ENCODE measurements at places on chromosomes 2 and 18. TPM values are rescaled to one million over a fixed set of nuclear protein-coding genes. Genes with fewer than 3 reads are reported as not detected.

DNA sequence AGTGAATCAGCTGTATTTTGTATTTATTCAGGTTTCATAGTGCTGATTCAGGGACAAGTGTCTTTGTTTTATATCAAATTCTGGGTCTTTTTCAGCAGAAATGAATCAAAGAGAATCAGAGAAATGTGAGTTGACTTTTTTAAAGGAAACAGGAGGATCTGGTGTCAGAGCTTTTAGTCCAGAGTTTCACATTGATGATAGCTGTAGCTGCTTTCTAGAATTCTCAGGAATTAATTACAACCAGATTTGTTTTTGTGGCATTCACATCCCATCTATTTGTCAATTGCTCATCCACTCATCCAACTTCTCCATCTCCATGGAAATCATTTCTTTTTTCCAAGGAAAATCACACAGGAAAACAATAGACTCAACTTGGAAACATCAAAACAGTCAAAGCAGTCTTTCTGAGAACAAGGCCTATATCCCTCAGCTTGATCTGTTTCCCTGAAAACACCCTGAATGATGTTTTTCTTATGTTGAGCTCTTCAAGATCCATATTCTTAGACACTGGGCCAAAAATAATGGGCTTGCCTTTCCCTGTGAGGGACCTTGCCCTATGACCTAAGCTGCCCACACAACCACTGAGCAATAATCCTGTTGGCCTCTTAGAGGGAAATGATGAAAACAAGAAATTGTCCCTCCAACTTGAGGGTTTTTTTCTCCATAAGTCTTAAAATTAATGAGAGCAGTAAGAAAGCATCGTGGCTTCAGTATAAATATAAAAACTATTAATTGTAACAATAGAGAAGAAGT, 249.5 kb upstream of the FN1 start:
- DNase-seq, result no peak
- no peaks in the 10 kb centered on the region for H3K4me1 ChIP-seq
- H3K27me3 ChIP-seq, result no peaks in the 10 kb centered on the region
- no peak overlapping the region for H3K27ac ChIP-seq
- H3K36me3 ChIP-seq, result no peaks in the 10 kb centered on the region

DNA sequence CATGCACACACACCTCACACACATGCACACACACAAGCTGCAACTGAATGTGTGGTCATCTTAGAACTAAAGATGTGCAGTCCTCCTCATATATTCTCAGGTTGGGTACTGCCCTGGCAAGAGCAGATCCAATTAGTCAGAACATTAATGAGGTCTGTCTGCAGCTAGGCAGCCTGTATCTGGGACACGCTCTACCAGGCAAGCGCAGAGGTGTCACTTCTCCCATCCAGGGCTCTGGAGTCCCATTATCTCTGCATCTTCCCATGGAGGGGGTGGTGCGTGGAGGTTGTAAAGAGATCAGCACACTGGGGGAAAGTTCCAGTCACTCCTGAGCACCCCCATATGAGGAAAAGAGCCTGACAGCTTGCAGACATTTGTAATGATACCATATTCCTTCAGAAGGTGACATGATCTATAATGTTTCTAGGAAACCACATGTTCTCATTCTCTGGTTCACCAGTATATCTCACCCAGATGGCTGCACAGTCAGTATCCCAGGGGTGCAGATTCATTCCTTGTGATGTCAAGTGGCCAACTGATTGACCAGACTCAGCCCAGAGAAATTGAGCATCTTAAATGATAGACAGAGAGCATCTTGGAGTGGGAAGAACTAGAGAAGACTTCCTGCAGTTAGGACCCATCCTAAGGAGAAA, 95.4 kb downstream of the RTN4 start:
- H3K27me3 ChIP-seq, result no peaks in the 10 kb centered on the region
- no peaks in the 10 kb centered on the region for H3K36me3 ChIP-seq
- H3K4me1 ChIP-seq, result no peaks in the 10 kb centered on the region
- no peak for DNase-seq
- no peak overlapping the region for H3K4me3 ChIP-seq

DNA sequence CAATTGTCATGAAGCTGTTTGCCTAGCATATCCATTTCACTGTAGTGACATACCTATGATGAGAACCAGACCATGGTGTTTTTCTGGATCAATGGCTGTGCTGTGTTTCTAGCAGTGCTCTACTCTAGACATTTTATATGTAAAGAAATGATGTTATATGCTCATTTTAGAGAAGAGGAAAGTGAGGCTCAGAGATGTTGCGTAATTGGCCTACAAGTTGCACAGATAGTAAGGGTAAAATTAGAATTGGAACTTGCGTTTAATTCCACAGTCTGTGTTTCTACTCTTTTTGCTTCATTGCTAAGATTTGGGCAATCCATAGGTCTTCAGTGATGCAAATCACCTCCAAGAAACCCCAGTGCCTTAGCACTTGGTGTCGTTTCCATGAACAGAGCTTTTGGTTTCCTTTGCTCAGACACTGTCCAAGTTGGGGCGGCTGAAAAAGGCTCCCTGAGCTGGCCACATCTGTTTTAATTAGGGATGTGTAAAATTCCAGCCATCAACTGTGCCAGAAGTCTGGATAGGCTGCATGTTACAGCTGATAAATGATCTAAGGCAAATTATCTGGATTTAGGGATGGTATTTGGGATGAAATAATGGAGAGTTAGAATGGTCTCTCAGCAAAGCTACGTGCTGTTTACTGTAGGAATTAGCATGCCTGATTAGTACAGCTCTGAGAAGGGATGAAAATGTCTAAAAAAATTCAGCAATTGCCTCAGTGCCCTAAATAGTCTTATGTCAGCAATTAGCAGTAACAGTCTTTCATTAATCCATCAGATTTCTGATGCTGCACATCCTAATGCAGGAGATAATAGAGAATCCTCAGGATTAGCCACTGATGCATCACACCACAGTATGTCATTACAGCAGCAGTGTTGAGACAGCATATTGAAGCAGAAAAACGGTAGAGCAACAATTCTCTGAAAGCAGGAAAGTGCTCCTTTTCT, 65.3 kb downstream of the PTPRM start:
- H3K4me3 ChIP-seq, result no peak overlapping the region
- H3K4me1 ChIP-seq, result peaks cover 9% of the 10 kb centered on the region
- no peak for DNase-seq

GRCh38 chr18:74517236-74517630, 17.1 kb upstream of the CNDP1 start:
- H3K4me3 ChIP-seq, result no peak overlapping the region
- no peaks in the 10 kb centered on the region for H3K27me3 ChIP-seq
- no peaks in the 10 kb centered on the region for H3K4me1 ChIP-seq
- no peak for DNase-seq
- H3K36me3 ChIP-seq, result peaks cover 73% of the 10 kb centered on the region
- H3K27ac ChIP-seq, result no peak overlapping the region

CCDC85A gene
- 7.8 TPM for total RNA-seq

C2orf72 gene
- total RNA-seq, result 0.65 TPM

TXNDC2 gene
- not detected for total RNA-seq

All from lung (tissue), 17 donors.